ENCODE measurements at places on chromosomes 3 and 15.

DNA sequence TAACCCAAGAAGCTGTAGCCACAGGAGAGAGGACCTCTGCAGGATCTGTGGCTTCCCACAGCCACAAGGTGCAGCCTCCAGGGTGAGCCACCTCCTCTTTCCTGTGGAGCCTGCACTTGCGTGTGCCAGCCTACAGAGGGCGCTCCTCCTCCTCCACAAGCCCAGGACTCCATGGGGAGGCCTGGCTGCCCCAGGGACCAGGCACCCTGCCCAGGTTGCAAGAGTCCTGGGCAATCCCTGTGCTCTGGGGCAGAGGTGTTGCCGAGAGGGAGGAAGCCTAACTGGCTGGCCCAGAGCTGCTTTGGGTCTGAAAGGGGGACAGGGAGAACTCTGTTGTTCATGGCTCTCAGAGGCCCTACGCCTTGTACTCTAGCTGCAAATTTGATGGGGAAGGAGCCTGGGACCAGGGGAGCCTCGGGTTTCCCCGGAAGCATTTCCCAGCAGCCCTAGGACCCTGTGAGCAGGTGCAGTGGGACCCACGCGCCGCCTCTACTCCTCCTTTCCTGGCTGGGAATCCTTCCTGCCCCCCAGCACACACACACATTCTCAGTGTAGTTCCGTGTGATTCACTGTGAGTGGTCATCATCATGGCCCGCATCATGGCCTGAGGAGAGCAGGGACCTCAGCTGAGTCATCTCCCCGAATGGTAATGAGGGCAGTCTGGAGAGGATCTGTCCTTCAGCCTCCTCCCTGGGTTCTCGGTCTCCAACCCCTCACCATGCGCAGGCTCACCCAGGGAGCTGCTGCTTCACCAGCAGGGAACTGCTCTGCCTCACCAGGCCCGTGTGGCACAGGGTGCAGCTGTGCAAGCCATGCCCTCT, 24.3 kb downstream of the TBC1D21 start:
- DNase-seq = no peak

- DNase-seq = no peak
Observed at GRCh38 chr15:50143255-50143860, 24.3 kb upstream of the ATP8B4 start.

GRCh38 chr3:77096966-77097890, 57.3 kb downstream of the ROBO2 start:
- DNase-seq = no peak

GRCh38 chr3:194517333-194517732, 30.5 kb upstream of the ATP13A3 start:
- no peak for DNase-seq

DNA sequence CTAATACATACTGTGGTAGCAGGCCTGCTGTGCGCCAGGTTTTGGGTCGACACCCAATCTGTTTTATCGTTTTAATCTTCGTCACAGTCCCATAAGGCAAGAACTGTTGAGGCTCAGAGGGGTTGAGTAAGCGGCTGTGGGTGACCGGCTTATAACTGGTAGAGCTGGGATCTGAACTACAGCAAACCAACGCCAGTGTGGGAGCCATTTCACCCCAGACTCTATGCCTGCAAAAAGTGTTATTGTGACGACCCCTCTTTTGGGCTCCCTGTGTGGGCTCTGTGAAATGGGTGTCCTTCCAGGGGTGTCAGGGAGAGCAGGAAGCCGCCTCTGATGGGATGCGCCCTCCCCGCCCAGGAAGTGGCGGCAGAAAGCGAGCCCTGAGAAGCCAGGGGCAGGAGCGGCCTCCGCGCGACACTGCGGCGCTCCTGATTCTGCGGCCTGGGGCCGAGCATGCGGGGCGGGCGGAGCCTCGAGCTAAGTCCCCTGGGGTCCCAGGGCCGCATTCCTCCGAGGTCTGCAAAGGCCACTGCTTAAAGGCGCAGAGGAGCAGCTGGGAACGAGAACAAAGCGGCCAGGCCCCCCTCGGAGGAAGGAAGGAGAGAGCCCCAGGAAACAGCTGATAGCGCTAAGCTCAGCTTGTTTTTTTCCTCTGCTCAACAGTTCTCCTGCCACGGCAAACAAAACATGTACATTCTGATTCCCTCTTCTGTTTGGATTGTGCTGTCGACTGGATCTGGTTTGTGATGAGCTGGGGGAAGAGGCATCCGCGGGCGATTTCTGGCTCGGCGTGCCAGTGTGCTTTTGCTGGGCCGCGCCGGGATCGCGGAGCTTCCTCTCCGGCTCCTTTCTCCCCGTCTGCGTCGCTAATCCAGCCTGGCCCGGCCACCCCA, 33.9 kb downstream of the GRK7 start:
- DNase-seq = peak; percentile 57

- DNase-seq = no peak
Observed at GRCh38 chr3:152623286-152623911, 211.5 kb upstream of the P2RY1 start.

DNA sequence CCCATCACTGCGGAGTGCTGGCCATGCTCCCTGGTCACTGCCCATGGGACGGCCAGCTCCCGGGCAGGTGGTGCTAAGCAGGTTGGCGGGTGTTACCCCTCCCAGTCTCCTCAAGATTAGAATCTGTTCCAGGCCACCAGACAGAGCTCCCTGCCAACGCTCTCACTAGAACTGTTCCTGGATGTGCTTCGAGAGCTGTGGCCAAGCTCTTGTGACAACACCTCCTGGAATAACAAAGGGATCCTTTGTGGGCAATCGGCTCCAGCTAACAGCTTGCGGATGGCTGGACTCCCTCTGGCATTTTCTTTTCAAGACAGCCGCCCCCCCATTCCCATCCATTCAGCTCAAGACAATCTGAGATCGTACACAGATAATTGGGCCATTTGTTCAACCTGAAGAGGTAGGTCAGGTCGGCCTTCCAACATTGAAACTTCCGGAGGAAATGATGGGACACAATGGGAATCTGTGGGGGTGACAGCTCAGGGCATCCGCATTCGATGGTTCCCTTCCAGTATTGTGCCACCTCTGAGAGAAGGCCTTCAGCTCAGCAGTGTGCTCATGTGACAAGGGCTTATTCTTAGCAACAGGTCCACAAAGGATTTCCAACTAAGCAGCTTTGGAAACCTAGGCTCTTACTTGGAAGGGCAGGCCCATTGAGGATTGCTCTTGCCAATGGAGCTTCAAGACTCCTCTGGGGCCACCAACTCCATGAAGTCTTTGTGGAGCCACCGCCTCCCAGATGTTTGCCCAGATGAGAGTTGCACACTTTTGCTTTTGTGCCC, 11.6 kb upstream of the EPHB3 start:
- no peak for DNase-seq

- no peak for DNase-seq
Observed at GRCh38 chr3:71469138-71469435, 114.4 kb downstream of the FOXP1 start.

DNA sequence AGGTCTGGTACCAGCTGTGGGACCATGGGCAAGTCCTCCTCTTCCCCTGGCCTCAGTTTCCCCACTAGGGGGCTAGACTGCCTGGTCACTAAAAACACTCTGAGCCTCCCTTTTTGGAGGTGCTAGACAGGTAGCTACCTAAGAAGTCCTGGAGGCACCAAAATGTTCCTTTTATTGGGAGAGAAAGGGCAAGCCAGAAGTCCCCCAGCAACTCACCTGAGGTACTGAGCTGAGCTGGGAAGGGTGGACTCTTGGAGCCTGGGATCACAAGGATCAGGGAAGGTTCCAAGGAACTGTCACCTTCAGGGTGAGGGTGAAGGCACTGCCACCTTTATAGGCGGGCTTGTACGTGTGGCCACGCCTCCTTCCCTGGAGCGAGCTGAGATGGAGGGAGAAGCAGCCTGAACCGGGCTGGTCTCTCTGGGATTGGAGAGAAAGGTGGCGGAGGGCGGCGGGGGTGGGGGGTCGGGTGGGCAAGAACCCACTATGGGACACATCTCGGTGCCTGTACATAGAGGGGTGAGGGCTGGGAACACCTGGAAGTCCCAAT, at the start of gene CYP1A1:
Gene CYP1A1, minus strand, starts transcription at position 304 of the 550 bp plus-strand sequence. CDS start 2,431 bp downstream, outside the sequence.
- no peak for DNase-seq

- no peak for DNase-seq
Observed at GRCh38 chr3:15630646-15631350, 29.3 kb downstream of the BTD start.

GRCh38 chr15:59685737-59686297, 3.3 kb downstream of the BNIP2 start:
- no peak for DNase-seq

DNA sequence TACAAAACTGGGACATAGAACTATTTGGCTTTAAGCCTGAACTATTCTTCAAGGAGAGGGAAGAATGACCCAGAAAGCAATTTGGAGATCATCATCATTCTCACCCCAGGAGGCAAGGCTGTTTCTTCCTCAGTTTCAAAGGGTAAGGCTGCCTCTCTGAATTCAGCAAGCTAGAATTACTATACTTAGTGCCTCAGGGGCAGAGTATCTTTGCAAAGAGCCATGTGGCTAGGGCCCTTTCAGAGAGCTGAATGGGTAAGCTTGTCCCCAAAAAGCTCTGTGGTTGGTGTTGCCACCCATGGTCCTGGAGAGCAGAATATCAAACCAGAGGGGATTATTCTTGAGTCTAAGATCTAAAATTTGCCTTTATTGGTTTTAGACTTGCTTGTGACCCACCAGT, 720.3 kb upstream of the ARPP21 start:
- no peak for DNase-seq

GRCh38 chr3:32890420-32891276, 60.8 kb upstream of the CCR4 start:
- no peak for DNase-seq

GRCh38 chr3:125150525-125151441, 61.8 kb downstream of the SLC12A8 start:
- DNase-seq = no peak

GRCh38 chr15:51104512-51104911, 9.8 kb upstream of the TNFAIP8L3 start:
- DNase-seq = no peak

DNA sequence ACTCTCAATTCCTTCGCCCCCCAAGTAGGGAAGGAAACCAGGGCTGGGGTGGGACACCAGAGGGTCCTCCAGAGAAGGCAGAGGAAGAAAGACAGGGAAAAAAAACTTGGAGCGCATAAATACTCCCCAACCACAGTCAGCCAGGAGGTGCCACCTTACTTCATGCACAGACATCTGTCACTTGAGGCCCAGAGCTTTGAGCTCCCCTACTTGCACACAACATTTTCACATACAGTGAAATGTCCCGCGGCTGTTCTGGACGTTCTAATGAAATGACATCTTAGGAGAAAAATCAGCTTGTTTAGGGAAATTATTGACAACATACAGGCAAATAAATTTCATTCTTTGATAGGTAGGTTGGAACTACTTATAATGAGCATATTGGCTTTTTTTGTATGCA, 113.0 kb downstream of the LIPC start:
- DNase-seq = no peak

DNA sequence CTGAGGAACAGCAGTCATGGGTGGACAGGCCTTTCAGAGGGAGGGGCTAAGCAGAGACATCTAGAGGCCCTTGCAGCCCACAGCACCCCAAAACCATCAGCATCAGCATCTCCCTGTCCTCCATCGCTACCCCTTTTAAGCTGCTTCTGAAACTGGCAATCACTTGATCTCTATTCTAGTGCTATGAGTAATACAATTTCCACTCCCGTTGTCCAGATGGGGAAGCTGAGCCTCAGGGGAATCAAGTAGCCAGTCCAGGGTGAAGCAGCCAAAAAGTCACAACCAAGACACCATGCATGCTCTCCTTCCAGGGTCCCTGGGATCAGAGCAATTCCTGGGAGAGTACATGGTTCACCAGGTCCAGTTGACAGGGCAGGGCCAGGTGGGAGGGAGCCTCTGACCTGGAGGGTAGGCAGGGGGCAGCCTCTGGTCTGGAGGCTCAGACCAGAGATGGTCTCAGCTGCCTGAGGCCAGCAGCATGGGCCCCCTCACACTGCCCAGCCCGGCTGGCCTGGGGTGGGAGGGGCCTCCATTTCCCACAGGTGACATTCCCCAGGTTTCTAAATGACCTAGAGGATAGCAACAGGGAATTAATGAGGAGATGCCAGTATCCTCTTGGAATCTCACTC, 30.0 kb downstream of the KLHL25 start:
- DNase-seq = no peak

DNA sequence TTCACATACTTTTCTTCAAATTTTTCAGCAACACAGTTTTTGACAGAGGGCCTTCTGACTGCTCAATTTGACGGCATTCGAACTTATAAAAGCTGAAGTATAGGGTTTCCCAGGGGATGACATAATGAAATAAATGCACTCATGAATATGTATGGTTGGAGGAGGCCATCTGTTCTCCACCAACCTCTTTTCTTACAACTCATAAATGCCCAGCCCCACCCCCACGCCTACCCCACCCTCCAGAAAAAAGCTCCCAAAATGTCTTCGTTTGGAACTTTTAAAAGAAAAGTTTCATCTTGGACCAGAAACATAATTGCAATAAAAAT, 211.6 kb upstream of the LRRN1 start:
- no peak for DNase-seq

DNA sequence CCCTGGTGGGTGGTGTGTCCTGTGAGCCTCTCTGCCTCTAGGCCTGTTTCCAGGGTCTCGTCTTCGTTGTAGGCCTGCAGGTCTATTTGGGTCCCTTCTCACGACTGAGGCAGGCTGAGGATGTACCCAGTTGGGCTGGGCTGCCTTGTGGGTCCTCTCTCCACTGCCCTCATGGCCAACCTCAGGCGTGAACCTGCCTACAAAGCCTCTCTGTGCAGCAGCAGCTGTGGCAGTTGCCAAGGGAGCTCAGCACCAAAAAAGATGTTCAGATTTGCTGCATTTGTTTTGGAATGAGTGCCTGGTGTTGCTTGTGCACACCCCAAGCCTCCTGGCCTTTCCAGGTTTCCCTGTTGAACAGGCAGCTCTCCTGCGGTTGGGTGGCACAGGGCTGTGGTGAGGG, 13.4 kb downstream of the KLF13 start:
- no peak for DNase-seq

DNA sequence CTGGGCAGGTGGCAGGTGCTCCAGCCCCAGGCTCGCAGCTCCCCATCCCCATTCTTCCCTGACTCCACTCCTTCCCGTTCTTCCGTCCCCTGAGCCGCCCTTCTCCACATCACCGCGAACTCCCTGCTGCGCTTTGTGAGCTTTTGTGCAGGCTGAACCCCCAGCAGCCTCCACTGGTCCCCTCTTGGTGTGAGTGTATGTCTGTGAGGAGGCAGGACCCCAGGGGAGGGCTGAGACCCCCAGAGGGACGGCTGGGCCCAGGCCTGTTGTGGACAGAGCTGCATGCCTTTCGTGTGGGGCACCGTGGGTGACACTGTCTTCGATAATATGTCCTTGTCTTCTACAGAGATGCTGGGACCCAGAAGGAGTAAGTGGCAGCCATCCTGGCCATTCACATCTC, 7.3 kb upstream of the ITIH3 start:
- no peak for DNase-seq

- no peak for DNase-seq
Observed at GRCh38 chr3:181298421-181298820, 308.9 kb upstream of the DNAJC19 start.

DNA sequence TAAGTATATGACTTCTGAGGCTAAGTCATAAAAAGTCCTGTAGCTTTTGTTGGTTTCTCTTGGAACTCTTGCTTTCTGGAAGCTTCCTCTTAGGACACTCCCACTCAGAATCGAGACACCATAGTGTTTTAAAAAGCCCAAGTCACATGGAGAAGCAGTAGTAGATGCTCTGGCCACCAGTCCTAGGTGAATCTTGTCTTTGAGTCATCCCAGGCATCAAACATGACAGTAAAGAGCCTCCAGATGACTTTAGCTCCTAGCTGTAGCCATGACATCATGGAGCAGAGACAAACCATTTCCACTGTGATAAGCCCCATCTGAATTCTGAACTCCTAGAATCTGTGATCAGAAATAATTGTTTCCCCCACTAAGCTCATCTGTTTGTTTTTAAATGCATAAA, 42.1 kb downstream of the ISL2 start:
- no peak for DNase-seq
